ENCODE measurements at places on chromosomes 5 and 9. TPM values are rescaled to one million over a fixed set of nuclear protein-coding genes. Genes with fewer than 3 reads are reported as not detected.

The NTNG2 gene
- total RNA-seq: 0.38 TPM

The RASGRF2 gene
- total RNA-seq: 0.58 TPM

The GRM6 gene
- total RNA-seq: not detected

The SPATA31E1 gene
- not detected for total RNA-seq

The PDGFRB gene
- 12.8 TPM for total RNA-seq

The PCDHGB1 gene
- 0.63 TPM for total RNA-seq

The KIF12 gene
- 18.5 TPM for total RNA-seq

The PRUNE2 gene
- total RNA-seq: 0.78 TPM

The BARX1 gene
- total RNA-seq: not detected

The CCDC171 gene
- total RNA-seq: 0.45 TPM

The NTRK2 gene
- 0.38 TPM for total RNA-seq

GRCh38 chr5:151574444-151574996 lies 16.6 kb downstream of the FAT2 start:
- no peak for DNase-seq

DNA sequence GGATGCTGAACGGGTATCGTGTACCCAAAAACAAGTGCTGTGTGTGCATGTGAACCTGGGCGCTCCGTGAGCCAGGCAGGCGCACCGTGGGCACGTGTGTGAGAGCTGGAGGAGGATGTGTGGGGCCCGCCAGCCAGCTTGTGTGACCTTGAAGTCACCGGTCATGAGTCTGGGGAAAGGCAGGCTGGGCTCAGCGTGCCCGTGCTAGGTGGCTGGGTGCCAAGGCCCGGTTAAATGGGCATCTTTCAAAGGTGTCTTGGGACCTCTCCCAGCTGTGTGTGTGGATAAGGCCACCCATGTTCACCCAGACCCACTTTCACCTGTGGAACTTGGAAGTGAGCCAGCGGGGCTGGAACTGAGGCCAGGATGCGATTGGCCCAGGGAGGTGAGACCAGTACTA lies 3.4 kb downstream of the KCNT1 start:
- no peak for DNase-seq

- no peak for DNase-seq
These were observed 257.8 kb upstream of the TARS1 start for GRCh38 chr5:33182986-33183385.

- no peak for DNase-seq
These were observed 151.2 kb downstream of the TSSK1B start for GRCh38 chr5:113283558-113283957.

GRCh38 chr5:123285122-123286023 lies 137.8 kb downstream of the CEP120 start:
- DNase-seq: no peak

GRCh38 chr5:103600086-103600485 lies 37.5 kb upstream of the NUDT12 start:
- DNase-seq: no peak

- no peak for DNase-seq
These were observed 357.1 kb downstream of the TRIM32 start for GRCh38 chr9:117044241-117044640.

GRCh38 chr9:132160802-132161742 lies 786 bp upstream of the NTNG2 start:
- DNase-seq: no peak

- DNase-seq: no peak
These were observed 110.1 kb downstream of the WNK2 start for GRCh38 chr9:93294011-93294410.

GRCh38 chr5:71695071-71695470 lies 24.0 kb upstream of the CARTPT start:
- DNase-seq: peak; percentile 79

GRCh38 chr5:34684281-34684979 lies 28.3 kb downstream of the RAI14 start:
- no peak for DNase-seq

GRCh38 chr5:32814620-32815019 lies 103.5 kb downstream of the NPR3 start:
- DNase-seq: no peak

- DNase-seq: no peak
These were observed 117.6 kb downstream of the EFNA5 start for GRCh38 chr5:107553117-107553555.

DNA sequence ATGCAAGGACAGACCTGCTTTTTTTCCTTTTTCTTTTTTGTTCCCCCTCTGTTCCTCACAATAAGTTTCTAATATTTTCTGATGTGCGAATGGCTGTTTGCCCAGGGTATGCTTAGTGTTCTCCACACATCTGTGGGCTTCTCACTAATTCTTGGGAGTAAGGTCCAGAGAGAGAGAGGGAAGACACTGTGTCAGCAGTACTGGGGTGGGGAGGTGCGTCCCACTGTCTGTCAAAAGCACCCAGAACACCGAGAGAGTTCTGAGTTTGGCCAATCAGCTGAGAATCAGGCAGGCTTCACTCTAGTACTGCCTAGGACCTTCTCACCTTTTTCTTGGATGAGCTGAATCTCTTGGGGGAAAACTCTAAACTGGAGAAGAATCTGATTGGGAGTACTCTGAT lies 61.8 kb downstream of the ELL2 start:
- no peak for DNase-seq

DNA sequence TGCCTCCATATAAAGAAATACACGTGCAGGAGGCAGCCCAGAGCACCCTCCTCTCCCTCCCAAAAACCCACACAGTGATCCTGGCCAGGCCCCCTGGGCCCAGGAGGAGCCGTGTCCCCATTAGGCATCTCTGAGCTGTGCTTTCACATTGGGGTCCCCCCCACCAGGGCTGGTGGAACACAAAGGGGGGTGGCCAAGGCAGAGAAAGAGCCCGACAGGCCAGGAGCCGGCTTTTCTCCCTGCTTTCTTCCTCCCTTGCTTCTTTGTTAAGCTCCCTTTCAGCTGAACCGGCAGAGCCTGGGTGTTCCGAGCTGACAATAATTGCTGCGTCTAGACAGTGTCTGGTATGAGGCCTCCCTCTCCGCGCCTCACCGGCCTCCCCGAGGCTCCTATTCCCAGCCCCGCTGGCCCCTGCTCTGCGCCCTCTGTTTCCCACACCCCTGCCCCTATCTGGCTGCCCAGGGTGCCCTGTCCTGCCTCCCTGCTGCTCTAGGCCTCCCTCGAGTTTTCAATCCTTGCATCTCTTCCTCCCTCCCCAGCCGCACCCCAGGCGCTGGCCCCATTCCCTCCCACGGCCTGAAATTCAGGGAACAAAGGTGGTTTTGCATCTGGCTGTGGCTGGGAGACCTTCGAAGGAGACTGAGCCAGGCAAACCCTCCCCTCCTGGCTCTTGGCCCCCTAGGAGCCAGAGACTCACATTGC lies 120.6 kb downstream of the C9orf50 start:
- DNase-seq: no peak

Data from left lobe of liver (tissue), 2 donors.